GM23338 (cell line): ENCODE measurements at places on chromosomes 5 and 9.
A peak's percentile ranks its signal among the peaks of the same experiment; 100 is the strongest.

DNA sequence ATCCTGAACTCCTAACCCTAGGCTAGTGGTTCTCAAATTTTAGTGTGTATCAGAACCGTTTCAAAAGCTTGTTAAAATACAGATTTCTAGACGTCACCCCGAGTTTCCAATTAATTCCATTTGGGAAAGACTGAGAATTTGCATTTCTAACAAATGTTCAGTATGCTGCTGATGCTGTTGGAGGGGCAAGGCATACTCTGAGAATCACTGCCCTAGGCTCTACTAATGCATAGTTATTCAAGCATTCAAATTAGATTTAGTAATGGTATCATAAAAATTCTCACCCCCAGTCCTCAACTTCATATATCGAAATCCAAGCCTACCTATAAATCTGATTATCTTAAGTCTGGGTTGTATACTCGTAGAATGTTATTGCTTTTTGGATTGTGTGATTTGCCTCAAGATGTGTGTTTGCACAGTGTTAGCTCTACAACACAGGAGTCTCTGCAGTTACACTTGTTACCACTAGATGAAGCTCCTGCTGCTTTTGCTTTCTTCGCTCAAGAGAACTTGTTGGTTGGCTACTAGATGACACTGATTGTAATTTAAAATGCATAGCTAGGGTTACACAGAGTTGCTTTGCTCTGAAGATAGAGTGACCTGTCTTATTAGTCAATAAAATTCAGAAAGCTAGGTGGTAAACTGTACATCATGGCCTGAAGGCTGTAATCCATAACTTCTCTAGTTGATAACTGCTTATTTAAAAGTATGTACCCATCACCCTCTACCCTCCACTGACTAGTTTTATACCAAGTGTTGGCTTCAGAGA, 7.5 kb upstream of the ERAP2 start:
- DNase-seq, result peak; percentile 78

DNA sequence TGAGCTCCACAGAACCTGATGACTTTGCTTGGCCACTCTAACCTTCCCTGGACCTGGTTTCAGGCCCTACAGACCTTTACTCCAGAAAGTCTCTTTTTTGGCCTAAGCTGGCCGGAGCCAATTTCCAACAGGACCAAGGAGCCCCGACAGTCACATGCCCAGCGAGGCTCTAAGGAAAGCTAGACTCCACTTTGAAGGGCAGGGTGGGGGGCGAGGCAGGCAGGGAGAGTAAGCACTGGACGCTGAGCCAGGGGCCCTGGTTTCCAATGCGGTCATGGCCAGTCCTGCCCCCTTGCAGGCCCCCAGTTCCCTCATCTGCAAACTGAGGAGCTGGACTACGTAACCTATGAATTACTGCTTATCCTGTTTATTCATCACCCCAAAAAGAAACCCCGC, 65.2 kb downstream of the ADAMTS2 start:
- no peak for DNase-seq

GRCh38 chr5:158413122-158413680, 554.3 kb upstream of the CLINT1 start:
- DNase-seq, result no peak

DNA sequence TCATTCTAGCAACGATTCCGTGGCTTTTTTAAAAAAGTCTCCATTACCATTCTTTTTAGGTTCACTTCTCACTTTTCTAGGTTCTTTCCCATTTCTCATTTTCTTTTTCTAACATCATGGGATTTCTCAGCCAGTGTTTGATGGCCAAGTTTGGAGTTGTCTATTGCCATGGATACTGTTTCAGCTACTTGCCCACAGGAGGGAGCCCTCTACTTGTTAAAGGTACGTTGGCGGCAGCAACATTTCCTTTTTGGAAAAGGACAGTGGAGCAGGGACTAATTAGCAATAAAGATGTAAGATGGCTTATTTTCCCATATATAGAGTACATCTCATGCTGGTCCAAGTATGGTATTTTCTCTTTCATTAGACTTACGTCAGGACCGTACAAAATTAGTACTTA, 2257.5 kb upstream of the C9orf72 start:
- peak; percentile 84 for DNase-seq
